ENCODE measurements at places on chromosomes 6 and 20.

DNA sequence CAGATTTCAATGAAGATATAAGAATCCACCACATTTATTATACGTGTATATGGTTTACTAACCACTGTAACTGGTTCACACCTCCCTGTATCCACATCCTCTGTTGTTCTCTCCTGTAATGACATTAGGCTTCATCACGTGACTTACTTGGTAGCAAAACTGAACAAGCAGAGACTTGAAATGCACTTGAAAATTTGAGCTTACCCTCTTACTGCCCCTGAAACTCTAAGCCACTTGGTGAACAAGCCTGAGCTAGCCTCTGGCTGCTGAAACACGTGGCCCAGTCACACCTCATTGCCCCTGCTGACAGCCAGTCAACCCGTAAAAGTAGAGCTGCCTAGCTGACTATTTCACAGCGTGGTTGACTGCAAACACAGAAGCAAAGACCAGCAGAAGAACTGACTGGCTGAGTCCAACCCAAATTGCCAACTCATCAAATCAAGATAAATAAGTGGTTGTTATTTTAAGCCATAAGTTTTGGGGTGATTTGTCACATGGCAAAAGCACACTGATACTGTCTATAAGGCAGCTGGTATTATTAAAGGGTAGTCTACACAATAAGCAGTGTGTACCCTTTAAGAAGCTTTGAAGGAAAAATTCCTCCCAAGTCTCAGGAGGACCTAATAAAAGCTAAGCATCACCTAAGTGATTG, 109.0 kb downstream of the RALGAPA2 start:
- DNase-seq, result no peak

GRCh38 chr6:9057937-9058336, 622.6 kb upstream of the SLC35B3 start:
- DNase-seq, result no peak

GRCh38 chr6:21305893-21306332, 287.6 kb upstream of the SOX4 start:
- DNase-seq, result no peak

DNA sequence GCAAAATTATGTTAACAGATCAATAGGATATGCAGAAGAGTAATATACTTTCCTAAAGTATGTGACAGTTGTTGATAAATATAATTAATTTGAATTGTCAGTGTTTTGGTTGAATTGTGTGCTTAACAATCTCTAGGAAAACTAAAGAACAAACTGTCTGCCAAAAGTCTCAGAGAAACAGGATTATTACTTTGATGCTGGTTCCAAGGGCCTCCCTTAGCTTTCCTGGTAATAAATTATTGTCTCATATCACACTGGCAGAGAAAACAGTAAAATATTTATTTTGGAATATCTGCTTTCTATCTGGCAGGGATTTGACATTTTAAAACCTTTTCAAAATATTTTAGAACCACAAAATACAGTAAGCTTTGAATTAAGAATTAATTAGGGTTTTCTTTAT, 40.1 kb upstream of the CARMIL1 start:
- DNase-seq, result no peak
